H9 (cell line): ENCODE measurements at places on chromosomes 1 and 21. TPM values are rescaled to one million over a fixed set of nuclear protein-coding genes. Genes with fewer than 3 reads are reported as not detected.

DNA sequence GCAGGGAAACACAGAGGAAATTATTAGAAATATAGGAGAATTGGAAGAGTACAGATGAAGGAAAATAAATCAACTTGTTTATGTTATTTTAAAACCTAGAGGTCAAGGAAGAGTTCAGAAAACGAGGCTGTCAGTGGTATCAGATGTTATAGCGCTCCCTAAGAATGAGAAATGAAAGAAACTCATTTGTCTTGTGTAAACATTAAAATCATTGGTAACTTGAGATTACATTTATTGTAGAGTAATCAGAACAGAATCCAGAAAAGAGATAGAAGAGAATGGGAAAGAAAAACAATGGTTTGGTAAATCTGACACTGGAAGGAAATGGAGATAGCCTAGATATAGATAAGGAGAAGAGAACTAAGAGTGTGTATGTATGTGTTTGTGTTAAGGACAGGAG is 106.4 kb downstream of the ATF6 start:
- DNase-seq = no peak

GRCh38 chr1:169368406-169368769 is 393 bp downstream of the BLZF1 start:
- DNase-seq = peak; percentile 27

Gene LCE1C
- not detected in 2 replicates for total RNA-seq

Gene EEIG2
- 16.9 and 17.0 TPM in 2 replicates for total RNA-seq

DNA sequence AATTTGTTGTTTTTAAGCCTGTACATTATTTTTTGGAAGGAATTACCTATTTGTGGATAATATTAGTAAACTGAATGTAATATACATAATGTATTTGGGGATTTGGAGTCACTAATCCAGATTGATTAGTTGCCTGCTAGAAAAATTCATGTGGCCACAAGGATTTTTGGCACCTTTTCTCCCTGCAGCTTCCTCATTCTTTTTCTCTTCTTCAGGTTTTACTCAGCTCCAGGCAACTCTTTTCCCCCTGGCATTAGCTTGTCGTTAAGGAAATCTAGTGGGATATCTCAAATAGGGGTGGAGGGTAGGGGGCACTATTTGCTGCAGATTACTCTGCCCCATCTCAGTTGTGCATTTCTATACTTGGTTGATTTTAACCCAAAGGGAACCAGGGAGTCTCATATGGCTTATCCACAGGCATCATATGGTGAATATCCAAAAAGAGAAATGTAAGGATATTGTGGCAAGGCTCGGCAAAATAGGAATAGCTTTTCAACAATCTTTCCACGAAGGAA is 203.1 kb downstream of the NFIA start:
- no peak for DNase-seq

DNA sequence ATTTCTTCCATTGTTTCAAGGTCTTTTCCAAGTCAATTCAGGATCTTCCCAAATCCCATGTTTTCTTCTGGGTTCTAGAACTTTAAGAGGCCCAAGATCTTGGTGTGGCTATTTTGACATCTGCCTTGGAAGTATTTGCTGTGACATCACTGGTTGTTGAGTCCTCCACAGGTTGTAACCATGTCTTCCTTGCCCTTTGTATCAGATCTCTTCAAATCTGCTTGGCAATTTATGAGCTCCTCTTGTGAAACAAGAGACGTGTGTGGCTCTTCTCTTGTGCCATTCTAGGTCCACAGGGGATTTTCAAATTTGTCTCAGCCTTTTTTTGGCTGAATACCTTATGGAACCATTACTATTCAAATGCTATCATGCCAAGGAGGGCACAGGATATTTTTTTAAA is 60.3 kb upstream of the KCNK2 start:
- no peak for DNase-seq

Gene LIN28A
- 1,267 and 1,289 TPM in 2 replicates for total RNA-seq

DNA sequence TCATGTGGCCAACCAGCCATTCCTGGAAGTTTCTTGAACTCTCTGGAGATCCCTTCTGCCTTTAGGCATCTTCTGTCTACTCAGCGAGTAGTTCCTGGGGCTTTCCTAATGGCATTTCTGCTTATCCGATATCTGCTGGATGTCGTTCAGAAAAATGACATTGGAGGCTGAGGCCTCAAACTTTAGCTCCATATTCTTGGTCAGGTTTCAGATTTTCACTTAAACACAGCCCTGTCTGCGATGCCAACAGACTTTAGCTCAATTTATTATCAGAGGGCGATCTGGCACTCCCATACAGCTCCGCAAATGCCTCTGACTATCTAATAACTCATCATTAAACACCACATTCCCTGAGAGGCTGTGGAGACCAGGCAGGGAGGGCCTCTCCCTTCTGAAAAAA is 46.3 kb upstream of the ETS2 start:
- no peak for DNase-seq

GRCh38 chr1:68313735-68314134 is 81.4 kb upstream of the WLS start:
- no peak for DNase-seq

GRCh38 chr1:111216751-111217150 is 10.8 kb upstream of the CHI3L2 start:
- no peak for DNase-seq

- DNase-seq = no peak
Observed at GRCh38 chr1:94738371-94738770, 81.8 kb upstream of the SLC44A3 start.

DNA sequence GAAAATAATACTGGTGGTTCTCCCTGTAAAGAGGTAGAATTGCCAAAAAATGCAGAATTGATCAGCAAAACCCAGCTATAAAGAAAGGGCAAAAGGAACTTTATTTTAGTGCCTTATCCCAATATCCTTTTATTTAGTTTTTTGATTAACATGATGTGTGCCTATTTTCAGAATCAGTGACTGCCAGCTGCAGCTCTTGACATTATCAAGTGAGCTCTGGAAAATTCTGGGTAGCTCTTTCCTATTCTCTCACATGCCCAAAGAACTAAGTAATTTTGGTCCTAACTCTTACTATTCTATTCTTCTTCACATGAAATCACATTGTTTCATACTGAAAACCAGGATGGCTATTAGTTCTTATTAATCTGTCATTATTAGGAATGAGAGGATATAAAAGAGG is 22.1 kb downstream of the WNT2B start:
- DNase-seq = no peak

- no peak for DNase-seq
Observed at GRCh38 chr1:204566583-204566955, 50.4 kb downstream of the MDM4 start.

DNA sequence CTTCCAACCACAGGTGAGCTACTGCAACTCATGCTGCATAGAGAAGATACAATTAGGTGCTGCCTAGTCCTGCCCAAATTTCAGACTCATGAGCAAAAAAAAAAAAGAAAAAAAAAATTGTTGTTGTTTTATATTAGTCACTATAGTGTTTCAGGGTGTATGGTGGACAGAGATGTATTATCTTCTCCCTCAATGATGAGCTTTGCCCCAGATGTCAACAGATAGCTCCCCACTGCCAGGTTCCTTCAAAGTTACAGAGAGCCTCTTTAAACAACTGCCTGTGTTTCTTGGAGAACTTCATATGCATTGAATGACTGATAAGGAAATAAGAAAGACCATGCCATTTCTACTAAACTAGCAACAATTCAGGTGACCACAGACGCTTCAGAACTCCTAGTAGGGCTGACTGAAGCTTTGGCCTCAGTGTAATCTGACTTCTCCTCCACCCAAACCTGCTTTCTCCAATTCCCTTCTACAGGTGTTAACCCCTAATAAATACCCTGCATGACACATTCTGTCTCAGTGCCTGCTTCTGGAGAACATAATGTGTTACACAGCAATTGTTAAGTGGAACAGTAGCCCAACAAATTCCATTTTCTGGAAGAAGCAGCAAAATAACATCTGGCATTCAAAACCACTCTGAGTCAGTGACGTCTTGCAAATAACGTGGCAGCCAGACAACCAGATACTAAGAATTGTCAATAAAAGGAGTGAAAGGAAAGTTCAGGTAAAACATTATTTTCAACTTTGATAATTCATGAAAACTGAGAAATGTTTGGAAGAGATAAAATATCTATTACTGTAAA is 147.7 kb downstream of the CDC42BPA start:
- no peak for DNase-seq

- no peak for DNase-seq
Observed at GRCh38 chr1:169495046-169495775, 9.5 kb upstream of the SLC19A2 start.

Gene BEND5
- total RNA-seq = 4.8 and 5.6 TPM in 2 replicates
